HEK293T (cell line): ENCODE measurements at places on chromosomes 5 and 9.

DNA sequence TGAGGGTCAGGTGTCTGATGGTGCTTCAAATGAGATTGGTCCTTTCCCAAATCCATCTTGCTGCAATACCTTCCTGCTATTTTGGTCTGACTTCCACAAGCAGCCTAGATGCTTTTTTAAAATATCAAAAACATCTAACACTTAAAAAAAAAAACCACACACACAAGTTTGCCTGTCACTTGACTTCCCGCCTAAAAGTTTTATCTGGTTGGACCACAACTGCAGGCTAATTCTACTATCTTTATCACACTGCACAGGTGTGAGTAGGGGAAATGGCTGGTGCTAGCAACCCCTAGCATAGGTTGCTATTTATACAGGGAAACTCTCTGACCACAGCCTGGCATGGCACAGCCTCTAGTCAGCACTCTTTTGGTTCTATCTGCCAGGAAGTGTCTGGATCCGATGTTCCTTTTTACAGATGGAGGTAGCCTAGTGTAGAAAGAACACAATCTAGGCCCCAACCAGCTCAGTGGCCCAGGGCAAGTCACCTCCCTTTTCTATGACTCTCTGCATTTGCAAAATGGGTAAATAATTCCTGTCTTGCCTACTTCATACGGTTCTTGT is at the start of gene HEMGN:
HEMGN (minus strand) TSS at position 92 of the 564 bp plus-strand sequence; CDS start at position 56, 36 bp downstream.
- DNase-seq, result no peak

DNA sequence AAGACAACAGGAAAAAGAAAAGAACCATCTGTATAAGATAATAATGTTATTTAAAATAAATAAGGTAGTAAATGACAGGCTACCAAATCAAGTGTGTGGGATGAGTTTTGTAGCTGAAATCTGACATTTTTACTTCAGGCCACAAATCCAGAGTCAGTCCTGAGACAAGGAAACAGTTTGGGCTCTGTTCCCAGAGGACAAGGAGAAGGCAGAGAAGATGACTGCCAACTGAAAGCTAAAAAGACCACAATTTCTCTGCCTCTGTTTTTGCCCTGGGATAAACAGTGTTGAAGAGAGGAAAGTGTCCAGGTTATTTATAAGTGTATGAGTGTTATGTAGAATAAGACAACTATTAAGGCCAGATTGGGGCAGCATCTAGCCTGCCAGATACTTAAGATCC is 180.5 kb downstream of the NFIB start:
- no peak for DNase-seq

DNA sequence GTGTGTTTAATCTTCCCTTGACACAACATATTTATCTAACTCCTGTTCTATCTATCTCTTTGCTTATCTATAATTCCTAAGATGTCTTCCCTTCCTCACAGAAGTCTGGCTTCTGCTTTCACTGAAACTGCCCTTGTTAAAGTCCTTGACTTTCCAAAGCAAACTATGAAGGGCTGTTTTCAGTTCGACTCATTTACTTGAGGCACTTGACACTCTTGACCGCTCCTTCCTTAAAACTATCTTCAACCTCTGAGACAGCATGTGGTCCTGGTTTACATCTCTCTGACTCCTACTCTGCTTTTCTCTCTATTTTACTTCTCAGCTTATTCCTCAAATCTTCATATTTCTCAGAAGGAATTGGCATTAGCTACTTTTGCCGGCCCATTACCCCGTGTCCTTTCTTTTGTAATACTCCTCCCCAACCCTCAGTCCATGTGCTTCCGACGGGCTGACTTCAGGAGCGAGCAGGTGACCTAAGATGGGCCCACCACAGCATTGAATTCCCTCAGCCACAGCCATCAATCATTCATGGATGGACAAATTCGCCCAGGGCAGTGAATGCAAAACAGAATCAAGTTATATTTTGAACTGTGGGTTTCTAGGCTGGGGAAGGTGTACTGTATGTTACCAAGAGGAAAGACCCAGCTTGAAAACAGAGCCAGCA is 1089.2 kb downstream of the PTPRD start:
- DNase-seq, result no peak

DNA sequence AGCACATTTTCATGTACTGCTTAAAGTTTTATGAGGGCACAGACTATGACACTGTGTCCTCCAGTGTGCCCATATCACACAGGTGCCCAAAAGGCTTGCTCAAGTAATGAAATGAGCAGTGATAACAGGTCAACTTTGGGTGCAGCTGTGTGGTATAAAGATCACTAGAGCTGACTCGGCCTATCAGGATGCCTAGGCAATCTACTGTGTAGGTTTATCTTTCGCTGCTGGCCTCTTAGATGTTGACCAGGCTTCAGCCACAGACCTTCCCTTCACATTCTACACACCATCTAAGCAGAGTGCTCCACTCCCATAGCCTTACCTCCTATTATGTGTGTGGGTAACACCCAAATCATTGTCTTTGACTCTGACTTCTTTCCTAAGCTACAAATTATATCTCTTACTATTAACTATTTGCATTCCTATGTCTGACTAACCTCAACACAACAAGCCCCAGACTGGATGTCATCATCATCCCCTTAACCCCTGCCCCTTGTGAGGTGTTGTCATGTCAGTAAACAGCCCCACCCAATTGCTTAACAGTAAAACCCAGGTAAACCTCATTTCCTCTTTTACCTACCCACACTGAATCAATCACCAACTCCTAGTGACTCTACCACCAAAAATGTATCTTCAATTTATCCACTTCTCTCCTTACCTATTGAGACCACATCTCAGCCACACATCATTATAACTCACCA is 2.5 kb downstream of the SREK1IP1 start:
- DNase-seq, result no peak

- no peak for DNase-seq
Observed at GRCh38 chr9:37383876-37384746, 38.4 kb upstream of the GRHPR start.

- DNase-seq, result no peak
Observed at GRCh38 chr5:109805472-109805871, 115.7 kb downstream of the MAN2A1 start.

- no peak for DNase-seq
Observed at GRCh38 chr9:79609468-79610018, 37.8 kb downstream of the TLE4 start.

DNA sequence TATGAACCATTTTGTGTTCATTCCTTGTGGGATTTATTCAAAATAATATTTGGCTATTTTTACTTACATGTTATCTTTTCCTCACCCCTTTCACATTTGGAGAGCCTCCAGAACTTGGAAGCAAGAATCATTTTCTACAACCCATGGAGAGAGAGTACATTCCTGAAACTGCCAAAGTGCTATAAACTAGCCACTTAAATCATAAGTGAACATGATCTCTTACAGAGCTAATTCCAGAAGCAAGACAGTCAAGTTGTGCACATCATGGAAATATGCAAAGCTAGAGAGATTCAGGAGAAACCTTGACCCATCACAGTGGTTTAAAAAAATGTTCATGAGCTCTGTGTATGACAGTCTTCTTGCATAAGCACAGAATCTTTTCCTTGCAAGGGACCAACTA is 883.6 kb upstream of the C9orf72 start:
- DNase-seq, result no peak

DNA sequence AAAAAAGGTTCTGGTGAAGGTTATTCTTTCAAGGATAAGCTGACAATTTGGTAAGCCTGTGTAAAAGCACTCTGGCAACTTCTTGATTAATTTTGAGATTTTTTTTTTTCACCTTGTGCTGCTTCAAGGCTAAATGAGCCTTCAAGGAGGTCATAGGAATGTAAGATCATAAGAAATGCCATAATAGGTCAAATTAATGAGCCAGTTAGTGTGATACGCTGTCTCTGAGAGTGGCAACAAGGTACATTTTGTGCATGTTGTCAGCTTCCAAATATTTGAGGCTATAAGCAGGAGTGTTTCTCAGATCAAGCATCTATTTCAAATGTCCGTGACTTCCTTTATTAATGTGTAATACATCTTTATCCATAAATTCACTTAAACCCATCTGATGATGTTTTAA is 72.3 kb upstream of the CDH6 start:
- DNase-seq, result no peak

GRCh38 chr5:78639791-78640190 is 8.8 kb downstream of the LHFPL2 start:
- DNase-seq, result no peak

DNA sequence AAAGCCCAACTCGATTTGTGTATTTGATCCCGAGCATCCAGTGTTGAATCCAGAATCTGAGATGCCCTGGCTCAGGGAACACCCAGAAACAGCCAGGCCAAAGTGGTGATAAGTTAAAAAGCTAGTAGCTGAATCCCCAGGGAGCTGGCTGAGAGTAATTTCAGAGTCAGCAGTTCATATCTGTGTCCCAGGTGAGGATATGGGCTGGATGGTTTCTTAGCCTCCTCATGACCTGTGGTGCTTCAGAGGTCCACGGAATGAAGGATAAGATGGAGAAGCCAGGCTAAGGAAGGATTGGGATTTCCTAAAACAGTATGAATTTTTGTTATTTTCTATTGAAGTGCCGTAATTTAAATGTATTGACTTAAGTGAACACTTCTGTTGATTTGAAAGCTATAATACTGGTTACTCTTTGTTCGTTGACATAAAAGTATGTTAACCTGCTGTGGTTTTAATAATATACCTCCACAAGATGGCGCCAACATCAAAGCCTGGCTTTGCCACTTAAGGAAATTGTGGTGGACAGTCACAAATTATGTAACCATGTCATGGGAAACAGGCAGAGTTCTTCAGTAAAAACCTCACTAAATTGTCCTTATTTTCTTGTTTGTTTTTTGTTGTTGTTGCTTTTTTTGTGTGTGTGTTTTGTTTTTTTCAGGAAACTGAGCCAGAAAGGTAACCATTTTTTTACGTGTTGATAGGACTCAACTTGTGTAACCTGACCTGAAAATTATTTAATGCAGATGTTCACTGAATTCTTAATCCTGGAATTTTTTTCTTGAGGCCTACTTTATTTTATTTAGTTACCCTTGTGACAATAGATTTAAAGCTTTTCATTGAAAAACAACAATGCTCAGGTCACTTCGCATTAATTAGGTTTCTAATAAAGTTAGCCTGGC is 11.4 kb downstream of the MTAP start:
- DNase-seq, result peak; percentile 60
